CD4-positive, alpha-beta T cell treated with Interleukin-10 for 1 hour (primary cell): ENCODE measurements at places on chromosomes 5 and 9.

GRCh38 chr9:27425827-27426510 is 98.1 kb upstream of the IFNK start:
- DNase-seq, result no peak

GRCh38 chr5:116521173-116521872 is 53.3 kb downstream of the SEMA6A start:
- no peak for DNase-seq

- DNase-seq, result peak; percentile 54
Measured at GRCh38 chr5:157108976-157109375, at the start of gene HAVCR2. HAVCR2 (minus strand) TSS chr5:157109044; CDS start chr5:157108983, 61 bp downstream.

- no peak for DNase-seq
Measured at GRCh38 chr9:16461137-16461840, 409.2 kb downstream of the BNC2 start.

GRCh38 chr9:25861421-25861820 is 183.2 kb upstream of the TUSC1 start:
- no peak for DNase-seq

DNA sequence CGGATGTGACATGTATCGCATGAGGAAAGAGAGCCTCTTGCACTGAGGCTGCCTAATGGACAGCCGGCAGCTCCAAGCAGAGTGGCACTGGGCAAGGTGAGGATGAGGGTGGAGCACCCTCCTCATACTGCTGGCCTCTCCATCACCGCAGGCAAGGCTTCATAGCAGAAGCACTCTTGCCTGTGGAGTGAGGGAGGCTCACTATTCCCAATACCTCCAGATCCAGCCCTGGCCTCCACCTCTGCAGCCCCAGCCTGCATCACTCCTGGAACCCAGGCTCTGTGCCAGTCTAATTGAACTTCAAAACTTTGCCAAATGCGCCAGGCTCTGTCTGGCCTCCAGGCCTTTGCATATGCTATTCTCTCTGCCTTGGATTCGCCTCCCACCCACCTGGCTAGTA is 29.7 kb upstream of the ARAP3 start:
- no peak for DNase-seq

- no peak for DNase-seq
Measured at GRCh38 chr5:38086777-38087176, 171.6 kb upstream of the EGFLAM start.

- no peak for DNase-seq
Measured at GRCh38 chr5:133840168-133840567, 128.3 kb downstream of the C5orf15 start.

DNA sequence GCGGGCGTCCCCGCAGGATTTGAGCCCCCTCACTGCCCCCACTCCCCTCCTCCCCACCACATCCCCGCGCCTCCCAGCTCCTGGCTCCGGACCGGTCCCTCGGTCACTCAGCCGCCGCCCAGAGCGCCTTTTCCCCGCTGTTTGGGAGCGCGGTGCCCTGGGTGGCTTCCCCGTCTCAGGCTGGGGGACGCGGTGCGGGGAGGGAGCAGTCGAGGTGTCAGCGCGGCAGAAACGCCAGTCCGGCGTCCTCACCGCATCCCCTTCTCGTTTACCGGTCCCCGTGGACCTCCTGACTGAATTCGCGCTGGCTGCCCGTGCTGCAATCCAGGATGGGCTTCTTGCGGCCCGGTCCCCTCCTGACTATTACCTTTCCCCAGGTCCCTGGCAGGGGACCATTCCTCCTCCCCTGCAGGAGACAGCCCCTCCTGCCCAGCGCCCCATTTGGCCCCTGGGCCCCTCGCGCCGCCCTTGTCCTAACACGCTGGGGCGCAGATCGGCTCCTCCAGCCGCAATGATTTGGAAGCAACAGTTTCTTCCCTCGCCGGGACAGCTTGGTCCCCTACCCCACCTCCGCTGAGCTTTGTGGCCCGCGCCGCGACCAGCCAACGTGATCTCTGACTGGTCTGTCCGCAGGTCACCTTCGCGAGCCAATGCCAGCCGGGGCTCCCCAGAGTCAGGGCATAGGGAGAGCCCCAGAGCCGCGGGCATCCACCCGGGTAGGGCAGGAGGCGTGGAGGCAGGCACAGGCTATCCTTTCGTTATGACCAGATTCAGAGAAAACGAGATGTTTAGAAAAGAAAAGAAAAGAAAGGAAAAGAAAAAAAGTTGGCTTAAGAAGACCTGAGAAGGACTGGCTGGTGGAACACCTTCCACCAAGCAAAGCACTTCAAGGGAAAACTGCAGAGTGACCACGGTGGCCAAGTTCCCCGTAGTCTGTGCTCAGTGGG is 1.2 kb downstream of the ANKRD33B start:
- no peak for DNase-seq
